ENCODE measurements at places on chromosomes 5 and 9. TPM values are rescaled to one million over a fixed set of nuclear protein-coding genes. Genes with fewer than 3 reads are reported as not detected.
A peak's percentile ranks its signal among the peaks of the same experiment; 100 is the strongest.

GRCh38 chr5:72121052-72121779 lies 13.9 kb downstream of the MAP1B start:
- no peak overlapping the region for H3K4me3 ChIP-seq
- H3K4me1 ChIP-seq = peaks cover 49% of the 10 kb centered on the region
- no peak overlapping the region for H3K27ac ChIP-seq
- no peak for DNase-seq

GRCh38 chr5:148336704-148337435 lies 1.5 kb downstream of the SPINK9 start:
- no peak for DNase-seq
- H3K4me3 ChIP-seq = no peak overlapping the region
- H3K27ac ChIP-seq = peak overlapping the region; percentile 72
- H3K27me3 ChIP-seq = no peaks in the 10 kb centered on the region

GRCh38 chr5:149518620-149519019 lies 32.6 kb downstream of the CSNK1A1 start:
- H3K36me3 ChIP-seq = peaks cover 30% of the 10 kb centered on the region
- H3K4me3 ChIP-seq = no peak overlapping the region
- no peaks in the 10 kb centered on the region for H3K27me3 ChIP-seq
- H3K27ac ChIP-seq = no peak overlapping the region
- H3K4me1 ChIP-seq = peaks cover 29% of the 10 kb centered on the region
- DNase-seq = no peak

ARRDC1 gene
- 96.6 TPM for total RNA-seq

BAAT gene
- total RNA-seq = 0.53 TPM

PCDHB7 gene
- total RNA-seq = 0.29 TPM

IL3 gene
- not detected for total RNA-seq
